Breast epithelium (tissue), 4 donors: ENCODE measurements at places on chromosomes 1 and 21. TPM values are rescaled to one million over a fixed set of nuclear protein-coding genes. Genes with fewer than 3 reads are reported as not detected.

GRCh38 chr1:172977296-172978017, 73.3 kb downstream of the TNFSF18 start:
- no peak for DNase-seq

The ECM1 gene
- total RNA-seq, result 53.3 TPM

The AADACL3 gene
- total RNA-seq, result not detected

DNA sequence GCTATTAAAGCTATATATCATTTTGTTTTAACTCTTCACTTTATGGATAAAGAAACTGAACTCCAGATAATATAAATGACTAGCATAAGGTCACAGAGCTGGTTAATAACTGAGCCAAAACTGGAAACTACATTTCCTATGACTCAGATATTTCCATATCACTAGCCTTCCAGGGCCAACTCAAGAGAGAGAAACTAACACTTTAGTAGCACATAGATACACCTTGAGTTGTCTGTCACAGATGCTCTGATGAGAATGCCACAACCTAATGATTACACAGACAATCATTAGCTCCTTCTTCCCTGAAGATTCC, 40.7 kb downstream of the NME7 start:
- DNase-seq, result no peak

GRCh38 chr1:20192364-20192763, 6.0 kb upstream of the PLA2G2C start:
- no peak for DNase-seq

DNA sequence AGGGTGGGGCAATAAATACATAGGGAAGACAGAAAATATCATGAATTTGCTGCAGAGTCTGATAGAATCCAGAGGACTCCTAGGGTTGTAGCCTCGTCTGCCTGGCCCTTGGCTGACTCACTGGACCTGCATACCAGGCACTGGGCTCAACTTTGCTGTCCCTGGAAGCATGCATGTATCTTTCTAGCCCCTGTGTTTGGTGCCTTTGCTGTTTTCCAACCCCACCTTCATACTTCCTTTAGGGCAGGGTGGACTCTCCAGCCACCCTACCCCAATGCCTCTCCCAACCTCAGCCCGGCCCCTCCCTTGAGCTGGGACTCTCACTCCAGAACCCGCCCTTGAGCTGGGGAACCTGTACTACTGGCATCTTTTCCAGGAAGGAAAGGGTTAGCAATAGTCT, 1.2 kb downstream of the RAB25 start:
- no peak for DNase-seq

DNA sequence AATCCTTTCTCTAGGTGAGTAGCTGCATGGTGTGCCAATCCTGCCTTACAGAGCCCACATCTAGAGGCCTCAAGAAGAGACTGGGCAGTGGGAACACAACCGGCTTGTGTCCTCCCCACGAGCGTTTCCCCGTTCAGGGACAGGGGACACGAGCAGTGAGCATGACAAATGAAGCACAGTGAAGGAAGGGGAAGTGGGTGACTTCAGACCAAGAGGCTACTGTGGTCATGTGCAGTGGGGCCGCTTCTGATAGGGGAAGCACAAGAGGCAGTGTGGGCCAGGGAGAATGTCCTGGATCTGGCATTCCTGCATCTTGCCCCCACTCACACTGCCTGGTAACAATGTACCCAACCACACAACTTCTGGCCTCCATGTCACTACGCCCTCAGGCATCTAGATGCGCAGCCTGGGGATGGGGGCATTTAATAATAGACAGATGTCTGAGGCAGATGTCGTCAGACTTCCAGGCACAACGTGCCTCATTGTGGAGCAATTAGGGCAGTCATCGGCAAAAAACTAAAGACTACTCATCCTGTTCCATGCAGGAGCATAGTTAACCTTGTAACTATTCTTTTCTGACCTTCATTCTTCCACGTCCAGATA, 155.6 kb upstream of the NBPF11 start:
- no peak for DNase-seq

The PEF1 gene
- 70.1 TPM for total RNA-seq
